Stimulated activated CD4-positive, alpha-beta T cell treated with anti-CD3 and anti-CD28 coated beads, Interleukin-1b, Interleukin-23, amount 100 ng/mL, for 1 hour (primary cell): ENCODE measurements at places on chromosomes 1 and 21.
A peak's percentile ranks its signal among the peaks of the same experiment; 100 is the strongest.

GRCh38 chr1:109805486-109806165, 41.9 kb upstream of the EPS8L3 start:
- DNase-seq, result no peak

GRCh38 chr1:41997153-41997552, 78.4 kb upstream of the HIVEP3 start:
- DNase-seq, result no peak

DNA sequence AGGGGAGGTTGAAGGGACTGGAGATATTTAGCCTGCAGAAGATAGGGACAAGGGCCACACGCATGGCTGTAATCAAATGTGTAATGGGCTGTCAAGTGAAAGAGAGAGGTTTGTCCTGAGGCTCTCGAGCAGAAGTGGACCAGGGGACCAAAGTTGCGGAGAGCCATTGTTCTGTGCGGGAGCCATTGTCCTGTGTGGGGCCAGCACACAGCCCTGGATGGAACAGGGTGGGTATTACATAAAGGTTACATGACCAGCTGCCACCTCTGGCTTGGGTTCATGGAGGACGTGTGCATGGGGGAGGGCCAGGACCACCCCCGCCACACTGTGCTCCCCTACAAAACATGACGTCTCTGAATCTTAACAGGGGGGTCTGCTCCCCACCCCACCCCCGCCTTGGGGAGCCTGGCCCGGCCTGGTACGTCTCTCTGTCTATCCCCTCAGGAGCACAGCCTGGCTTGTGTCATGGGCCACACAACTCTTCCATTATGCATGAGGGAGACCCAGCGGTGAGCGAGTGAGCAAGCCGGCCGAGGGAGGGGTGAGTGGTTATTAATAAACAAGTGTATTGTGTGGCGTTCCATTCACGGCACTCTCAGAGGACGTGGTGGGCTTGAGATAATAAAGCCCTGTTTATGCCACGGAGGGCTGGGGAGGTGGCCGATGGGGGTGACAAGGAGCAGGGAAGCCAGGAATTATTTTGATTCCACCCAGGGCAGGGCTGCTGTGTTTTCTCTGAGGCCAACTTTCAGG, at the start of gene NFASC:
NFASC (plus strand) TSS at position 703 of the 753 bp plus-strand sequence. CDS start 73,454 bp downstream, outside the sequence.
- DNase-seq, result no peak

- DNase-seq, result no peak
Measured at GRCh38 chr1:210598135-210598652, 269.5 kb downstream of the HHAT start.

DNA sequence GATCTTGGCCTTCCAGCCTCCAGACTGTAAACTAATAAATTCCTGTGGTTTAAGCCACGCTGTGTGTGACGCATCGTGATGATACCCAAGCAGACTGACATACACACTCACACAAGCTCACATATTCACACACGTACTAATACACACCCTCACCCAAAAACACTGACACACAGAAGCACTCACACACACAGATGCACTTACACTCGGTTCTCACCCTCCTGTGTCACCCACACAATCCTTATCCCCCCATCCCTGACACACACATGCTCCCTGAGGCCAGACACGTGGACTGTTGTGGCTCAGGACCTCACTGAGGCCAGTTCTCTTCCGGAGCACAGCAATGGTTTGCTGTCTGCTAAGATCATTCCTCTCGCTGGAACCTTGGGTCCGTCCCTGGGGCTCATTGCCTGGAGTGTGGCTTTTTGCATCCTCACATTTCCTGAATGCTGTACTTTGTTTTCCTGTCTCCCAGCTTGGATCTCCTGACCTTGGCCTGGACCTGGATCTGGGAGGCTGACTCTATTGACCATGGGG, 76.9 kb upstream of the LYST start:
- DNase-seq, result no peak

DNA sequence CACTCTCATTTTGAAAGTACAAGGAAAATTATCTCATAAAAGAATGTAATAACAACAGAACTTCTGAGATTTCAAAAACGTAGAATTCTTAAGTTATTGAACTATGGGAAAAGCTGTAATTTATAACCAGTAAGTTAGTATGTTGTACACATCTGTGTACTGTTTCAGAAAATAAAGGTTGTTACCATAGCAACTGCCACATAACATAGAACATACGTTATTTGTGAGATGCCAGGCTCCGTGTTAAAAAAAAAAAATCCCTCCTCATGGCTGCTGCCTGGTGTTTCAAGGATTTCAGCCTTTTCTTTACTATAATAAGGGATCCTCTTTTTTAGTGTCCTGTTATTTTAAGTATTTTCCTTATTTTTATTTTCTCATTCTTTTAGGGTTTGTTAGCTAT, 79.5 kb downstream of the RWDD3 start:
- no peak for DNase-seq

- DNase-seq, result no peak
Measured at GRCh38 chr1:3066826-3067225, 2.2 kb upstream of the PRDM16 start.

DNA sequence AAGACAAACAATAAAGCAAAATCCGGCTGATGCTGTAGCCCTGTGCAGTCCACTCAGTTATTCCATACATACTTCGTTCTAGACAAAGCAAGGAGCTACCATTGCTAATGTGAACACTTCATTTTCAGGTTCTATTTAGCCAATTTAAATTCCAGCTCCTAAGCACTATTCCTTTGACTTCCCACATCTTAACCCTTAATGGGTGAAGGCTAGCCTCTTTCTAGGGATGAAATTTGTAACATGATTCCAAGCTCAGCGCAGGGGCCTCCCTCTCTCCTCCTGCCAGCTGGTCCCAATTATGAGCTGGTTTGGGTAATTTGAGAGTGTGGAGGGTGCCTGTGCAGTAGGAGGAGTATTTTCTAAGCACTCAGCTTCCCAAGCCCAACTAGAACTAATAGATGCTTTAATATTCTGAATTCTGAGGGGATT, 53.9 kb upstream of the PTGFRN start:
- no peak for DNase-seq

GRCh38 chr1:214328770-214329469, 48.0 kb downstream of the SMYD2 start:
- peak; percentile 46 for DNase-seq
